ENCODE measurements at places on chromosomes 12 and 14.

DNA sequence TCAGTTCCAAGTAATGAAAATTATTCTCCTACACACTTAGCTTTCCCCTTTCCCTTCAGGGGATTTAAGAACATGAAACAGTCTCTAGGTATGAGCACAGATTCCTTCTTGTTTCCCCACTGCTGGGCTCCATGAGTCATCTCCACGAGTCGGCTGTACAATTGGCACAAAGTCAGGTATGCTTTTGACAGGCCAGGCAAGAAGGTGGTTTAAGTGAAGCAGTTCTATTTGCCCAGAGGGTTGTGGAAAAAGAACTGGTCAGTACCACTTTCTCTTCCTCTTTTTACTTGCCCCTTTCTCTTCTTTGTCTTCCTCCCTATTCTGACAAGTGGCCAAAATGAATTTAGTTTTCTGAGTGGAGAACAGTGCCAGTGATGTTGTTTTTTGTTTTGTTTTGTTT lies 16.3 kb downstream of the DYNC1H1 start:
- DNase-seq = peak; percentile 56

DNA sequence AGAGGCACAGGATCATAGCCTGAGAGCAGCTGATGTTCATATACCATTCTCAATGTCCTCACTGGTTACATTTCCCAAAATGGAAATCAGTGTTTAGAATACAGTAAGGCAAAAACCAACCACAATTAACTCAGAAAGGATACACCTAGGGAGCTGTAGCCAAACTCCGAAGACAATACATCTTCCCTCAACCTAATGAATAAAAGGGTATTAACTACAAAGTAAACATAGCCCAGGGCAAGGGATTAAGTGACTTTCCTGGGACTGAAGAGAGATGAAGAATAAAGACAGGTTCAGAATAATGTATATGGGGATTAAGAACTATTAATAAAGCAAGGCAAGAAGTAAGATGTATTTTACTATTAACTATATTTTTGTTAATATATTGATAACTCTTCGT lies 79.5 kb downstream of the RPS29 start:
- no peak for DNase-seq

- DNase-seq = no peak
Observed at GRCh38 chr12:3225796-3226180, 148.6 kb downstream of the TSPAN9 start.

GRCh38 chr14:103881268-103882201 lies 34.2 kb upstream of the PPP1R13B start:
- DNase-seq = no peak

DNA sequence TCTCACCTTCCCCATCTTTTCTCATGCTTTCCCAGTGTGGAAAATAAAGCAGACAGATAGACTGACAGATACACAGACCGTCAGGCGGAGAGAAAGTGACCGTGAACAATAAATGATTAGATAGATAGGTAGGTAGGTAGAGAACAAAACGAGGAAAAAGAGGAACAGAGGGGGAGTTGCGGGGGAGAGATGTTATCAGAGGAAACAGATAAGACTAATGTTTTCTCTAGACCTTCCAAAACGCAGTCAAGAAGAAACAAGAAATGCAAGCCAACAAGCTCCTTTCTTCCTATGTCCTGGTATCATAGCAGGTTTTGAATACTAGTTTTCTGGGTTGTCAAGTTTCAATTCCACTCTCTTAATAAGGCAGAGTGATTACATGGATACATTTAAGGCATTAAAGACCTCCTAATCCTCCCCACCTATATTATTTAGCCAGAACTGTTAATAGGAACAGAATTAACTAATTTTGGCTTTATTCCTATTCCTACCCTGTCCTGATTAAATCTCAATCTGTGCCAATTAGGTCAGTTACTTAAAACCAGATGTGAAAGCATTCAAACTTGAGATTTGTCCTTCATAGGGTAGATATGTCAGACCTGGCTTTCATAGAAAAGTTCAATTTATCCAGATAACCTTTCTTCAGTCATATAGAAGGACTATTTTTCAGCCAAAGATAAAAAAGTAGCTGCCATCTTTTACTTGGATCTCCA lies 89.0 kb upstream of the PTPRR start:
- no peak for DNase-seq

DNA sequence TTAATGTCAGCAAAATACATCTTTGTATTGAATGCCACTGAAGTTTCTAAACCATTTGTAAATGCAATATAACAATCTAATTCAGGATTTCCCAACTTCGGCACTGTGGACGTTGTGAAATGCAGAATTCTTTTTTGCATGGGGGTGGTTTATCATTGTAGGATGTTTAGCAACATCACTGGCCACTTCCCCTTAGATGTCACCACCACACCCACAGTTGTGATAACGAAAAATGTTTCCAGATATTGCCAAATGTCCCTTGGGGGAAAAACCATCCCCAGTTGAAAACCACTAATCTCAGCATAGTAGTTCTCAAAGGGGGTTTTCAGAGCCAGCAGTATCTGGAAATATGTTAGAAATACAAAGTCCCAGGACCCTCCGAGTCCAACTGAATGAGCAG lies 203.3 kb downstream of the NAV3 start:
- no peak for DNase-seq

- no peak for DNase-seq
Observed at GRCh38 chr12:1595026-1595561, 713 bp upstream of the FBXL14 start.

- DNase-seq = no peak
Observed at GRCh38 chr14:74257941-74258763, 18.9 kb downstream of the VSX2 start.

DNA sequence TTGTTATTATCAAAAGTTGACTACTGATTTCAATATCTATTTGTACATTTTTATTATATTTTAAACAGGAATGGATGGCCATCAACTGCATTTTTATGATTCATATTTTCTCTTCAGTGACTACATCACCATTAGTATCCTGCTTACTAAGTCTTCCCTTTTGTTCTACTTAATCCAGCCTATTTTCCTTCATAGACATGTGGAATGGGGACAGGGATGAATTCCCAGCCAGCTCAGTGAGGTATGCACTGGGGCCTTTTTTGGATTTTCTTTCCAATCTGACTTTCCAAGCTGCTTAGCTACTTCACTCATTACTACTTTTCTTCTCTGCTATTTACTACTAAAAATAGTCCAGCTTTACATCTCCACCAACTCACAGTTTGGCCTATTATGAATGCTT lies 38.4 kb downstream of the AKAP6 start:
- DNase-seq = no peak

DNA sequence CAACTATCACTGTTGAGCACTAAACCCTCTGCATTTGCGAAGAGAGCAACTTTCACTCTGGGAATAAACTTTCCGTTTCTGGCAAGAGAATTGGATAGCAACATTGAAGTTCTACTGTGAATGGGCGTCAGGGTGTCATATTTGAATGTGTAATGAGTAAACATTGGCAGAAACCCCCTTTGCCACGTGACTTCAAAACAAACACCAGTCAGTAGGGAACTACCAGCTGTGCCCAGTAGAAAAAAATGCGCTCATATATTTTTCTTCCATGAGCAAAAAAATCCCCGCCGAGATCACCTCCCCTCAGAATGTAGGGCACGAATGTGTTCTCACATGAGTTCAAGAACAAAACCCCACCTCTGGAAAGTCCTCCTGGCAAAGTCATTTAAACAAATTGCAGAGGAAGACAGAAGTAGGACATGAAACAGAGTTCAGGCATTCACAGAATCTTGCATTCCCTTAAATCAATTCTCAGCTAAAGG lies 80.6 kb downstream of the BTG1 start:
- DNase-seq = peak; percentile 83

DNA sequence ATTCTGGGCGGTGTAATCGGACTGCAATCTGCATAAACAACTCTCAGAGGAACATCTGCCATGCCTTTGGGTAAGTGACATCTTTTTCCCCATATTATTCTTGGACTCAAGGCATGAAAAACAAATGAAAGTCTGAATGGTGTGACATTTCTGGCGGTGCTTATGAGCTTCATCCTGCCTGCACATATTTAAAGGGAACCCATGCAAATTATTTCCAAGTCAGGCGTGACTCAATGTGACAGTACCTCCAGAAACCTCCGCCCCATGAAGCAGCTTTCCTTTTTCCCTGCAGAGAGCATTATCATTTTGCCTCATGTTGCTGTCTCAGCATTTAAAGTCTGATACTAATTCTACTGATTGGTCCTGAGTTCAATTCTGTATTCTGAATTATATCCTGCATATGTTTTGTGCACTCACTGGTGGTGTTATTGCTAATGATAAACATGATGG lies 585.4 kb downstream of the SNAPC1 start:
- no peak for DNase-seq

- DNase-seq = no peak
Observed at GRCh38 chr14:23725980-23726710, 90.0 kb downstream of the DHRS2 start.

DNA sequence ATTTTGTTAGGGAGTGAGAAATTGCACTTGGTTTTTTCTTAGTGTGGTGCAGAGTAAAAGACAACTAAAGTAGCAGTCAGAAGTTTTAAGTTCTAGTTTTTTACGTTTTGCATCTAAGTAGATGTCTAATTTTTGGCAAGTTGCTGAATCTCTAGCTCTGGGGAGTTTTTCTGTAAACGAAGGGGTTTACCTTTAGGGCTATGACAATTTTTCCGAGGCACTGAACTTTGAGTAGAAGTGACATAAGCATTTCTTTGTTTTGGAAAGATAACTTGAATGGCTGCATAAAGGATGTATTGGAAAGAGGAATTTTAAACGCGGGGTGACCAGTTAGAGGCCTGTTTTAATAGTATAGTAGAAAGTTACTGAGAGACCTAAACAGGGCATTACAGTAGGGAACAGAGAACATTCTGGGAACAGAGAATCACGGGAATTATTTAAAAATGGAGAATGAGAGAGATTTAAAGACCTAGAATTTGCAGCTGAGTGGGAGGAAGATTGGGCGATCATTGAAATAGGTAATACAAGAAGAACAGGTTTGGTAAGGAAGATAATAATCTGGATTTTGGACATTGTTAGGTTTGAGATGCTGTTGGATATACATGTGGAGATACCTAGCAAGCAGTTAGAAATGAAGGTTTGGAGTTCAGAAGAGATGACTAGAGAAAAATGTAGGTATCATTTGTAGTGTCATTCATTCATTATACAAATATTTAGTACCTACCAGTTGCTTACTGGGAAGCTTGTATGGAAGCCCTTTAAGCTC lies 1.2 kb downstream of the ZNF410 start:
- no peak for DNase-seq

GRCh38 chr14:95286645-95287044 lies 33.1 kb downstream of the CLMN start:
- DNase-seq = no peak

- DNase-seq = no peak
Observed at GRCh38 chr14:34628681-34629135, 1.2 kb downstream of the SNX6 start.

GRCh38 chr14:34930591-34931091 lies 52.2 kb upstream of the SRP54 start:
- no peak for DNase-seq

DNA sequence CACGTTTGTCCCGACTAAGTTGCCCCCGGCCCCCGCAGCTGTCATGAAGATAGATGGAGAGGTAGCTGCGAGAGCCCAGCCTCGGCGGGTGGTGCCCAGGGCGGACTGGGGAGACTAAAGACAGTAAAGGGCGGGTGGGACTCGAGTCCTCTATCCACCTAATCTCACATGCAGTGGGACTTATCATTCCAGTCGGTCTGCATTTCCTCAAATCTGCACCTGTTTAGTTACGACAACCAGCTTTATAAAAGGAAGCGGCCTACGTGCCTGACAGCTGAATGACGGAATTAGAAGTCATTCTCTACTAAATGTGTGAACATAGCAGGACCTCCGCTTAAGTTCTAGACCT lies 109.8 kb upstream of the EGLN3 start:
- no peak for DNase-seq

DNA sequence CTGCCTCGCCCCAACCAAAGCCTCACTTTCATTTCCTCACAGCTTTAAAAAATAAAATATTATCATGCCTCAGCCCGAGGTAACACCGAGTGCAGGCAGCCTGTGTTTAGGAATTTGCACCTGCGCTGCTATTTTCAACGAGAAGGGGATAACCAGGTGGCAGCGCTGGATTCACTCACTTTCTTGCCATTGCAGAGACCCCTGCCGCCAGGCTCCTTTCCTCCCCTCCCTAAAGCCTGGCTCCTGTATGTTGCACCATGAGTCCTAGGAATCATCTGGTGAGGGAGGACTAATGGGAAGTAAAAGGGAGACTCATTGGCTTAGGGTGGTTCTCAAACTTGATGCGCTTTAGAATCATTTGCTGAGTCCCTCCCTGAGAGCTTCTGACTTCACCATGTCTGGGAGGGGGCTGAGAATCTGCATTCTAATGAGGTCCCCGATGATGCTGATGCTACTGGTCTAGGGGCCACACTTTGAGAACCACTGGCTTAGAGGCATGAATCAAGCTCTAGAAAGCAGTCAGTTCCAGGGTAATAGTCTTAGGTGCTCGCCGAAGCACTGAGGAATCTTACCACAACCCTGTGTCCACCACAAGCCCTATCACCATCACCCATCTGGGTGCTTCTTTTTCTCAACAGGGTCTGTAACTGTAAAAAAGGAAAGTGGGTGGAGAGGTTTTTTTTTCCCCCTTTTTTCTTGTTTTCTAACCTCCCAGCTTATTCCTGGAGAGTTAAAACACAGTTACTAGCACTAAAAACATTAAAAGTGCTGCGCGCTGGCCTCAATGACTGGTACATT lies 83.8 kb downstream of the SLC38A1 start:
- DNase-seq = no peak

GRCh38 chr14:48350971-48351370 lies 675.6 kb upstream of the MDGA2 start:
- DNase-seq = no peak

DNA sequence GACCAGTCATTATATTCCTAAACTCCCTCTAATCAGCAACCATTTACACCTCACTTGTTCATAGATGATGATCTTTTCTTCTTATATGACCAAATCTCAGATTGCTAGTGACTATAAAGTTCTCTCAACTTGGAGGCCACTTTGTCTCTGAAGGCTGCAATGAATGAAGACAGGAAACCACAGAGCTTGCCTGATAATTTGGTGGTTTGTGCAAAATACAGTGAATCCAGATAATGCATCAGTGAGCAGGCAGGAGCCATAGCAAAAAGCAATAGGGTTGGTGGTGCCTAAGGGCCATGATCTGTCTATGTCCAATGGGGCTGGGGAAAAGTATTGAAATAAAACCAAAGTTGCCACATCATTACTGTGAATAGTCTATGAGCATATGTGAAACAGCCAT lies 123.8 kb upstream of the LRFN5 start:
- DNase-seq = no peak

- DNase-seq = no peak
Observed at GRCh38 chr12:127430401-127430800, 836.6 kb upstream of the TMEM132C start.

DNA sequence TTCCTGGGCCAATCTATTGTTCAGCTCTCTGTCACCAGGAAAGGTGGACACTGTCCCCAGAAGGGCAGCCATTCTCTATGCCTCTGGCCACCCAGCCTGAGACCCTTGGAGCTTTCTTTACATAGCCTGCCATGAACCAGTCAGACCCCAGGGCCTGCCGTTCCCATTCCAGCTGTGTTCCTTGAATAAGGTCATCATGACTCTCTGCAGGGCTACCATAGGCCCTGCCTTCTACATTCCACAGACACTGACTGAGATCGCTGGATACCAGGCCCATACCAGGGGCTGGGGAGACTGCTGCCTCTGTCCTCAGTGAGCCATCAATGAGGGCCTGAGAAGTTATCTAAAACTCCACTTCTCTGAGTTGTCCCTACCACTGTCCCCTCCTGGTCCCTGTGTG lies 75.5 kb downstream of the SYNE3 start:
- no peak for DNase-seq

- no peak for DNase-seq
Observed at GRCh38 chr14:24226473-24226872, 5.7 kb downstream of the NEDD8 start.

GRCh38 chr12:38892087-38892786 lies 13.2 kb downstream of the CPNE8 start:
- peak; percentile 96 for DNase-seq

Measured in A549 (cell line).